EL (cell line): ENCODE measurements at places on chromosomes 16 and 17.

GRCh38 chr17:8022360-8023003 lies 16.4 kb upstream of the ALOX15B start:
- DNase-seq, result no peak

DNA sequence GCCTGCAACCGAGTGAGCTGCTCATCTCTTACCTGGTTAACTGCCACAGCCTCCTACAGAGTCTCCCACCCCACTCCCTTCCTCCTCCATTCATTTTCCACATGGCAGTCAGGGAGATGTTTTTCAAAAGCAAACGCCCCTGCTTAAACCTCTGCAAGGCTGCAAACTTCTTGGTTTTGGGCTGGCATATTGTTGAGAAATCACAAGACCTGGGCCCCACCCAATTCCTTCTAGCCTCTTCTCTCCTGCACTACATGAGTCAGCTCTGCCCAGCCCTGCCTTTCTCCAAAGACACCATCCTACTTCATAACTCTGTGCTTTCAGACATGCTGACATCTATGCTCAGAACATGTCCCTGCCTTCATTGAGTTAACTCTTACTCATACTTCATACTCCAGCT lies 136.1 kb downstream of the SPACA3 start:
- no peak for DNase-seq

- DNase-seq, result no peak
These were observed 9.9 kb downstream of the AHSP start for GRCh38 chr16:31537362-31538242.

DNA sequence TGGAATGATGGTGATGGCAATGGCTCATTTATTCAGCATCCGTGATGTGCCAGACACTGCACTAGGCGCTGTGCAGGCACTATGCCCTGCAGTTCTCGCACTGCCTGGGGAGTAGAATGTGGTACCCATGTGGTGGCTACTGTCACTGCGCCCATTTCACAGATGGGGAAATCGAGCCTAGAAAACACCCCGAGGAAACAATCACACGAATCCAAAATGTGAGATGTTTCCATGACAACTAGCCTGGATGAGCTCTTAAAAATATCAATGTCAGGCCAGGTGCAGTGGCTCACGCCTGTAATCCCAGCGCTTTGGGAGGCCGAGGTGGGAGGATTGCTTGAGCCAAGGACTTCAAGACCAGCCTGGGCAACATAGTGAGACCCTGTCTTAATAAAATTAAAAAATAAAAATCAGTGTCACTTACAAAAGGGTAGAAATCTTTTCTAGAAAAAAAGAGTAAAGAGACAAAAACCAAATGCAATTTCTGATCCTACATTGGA lies 57.9 kb upstream of the TNRC6A start:
- no peak for DNase-seq

DNA sequence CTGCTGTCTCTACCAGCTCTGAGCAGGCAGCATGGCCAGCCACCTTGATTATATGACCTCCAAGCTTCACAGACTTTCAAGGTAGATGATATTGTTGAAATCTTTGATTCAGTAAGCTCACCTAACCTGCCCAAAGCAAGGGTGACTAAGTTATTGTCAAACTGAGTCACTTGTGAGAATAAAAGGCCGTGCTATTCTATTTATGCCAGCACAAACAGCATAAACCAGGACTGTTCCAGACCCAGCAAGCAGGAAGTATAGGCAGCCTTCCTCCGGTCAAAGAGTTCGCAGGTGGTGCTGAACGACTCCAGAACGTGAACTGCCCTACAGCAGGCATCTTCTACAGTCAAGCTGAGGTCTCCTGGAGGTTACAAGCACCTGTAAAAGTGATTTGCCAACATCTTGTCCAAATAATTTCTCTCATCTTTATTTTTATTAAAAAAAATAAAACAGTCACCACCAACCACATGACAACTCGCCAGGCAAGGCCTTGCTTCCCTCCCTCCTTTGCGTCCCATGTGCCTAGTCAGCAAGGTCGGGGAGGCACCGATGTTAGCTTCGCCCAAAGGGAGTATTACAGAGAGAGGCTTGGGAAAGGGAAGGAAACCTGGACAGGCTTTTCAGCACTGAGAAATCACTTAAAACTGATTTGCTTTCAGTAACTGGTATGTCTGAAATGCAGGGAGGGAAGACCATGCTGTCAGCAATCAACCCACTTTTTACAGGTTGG lies 10.8 kb downstream of the ARL2BP start:
- no peak for DNase-seq

- DNase-seq, result no peak
These were observed 48.4 kb downstream of the RNF157 start for GRCh38 chr17:76191896-76192295.

DNA sequence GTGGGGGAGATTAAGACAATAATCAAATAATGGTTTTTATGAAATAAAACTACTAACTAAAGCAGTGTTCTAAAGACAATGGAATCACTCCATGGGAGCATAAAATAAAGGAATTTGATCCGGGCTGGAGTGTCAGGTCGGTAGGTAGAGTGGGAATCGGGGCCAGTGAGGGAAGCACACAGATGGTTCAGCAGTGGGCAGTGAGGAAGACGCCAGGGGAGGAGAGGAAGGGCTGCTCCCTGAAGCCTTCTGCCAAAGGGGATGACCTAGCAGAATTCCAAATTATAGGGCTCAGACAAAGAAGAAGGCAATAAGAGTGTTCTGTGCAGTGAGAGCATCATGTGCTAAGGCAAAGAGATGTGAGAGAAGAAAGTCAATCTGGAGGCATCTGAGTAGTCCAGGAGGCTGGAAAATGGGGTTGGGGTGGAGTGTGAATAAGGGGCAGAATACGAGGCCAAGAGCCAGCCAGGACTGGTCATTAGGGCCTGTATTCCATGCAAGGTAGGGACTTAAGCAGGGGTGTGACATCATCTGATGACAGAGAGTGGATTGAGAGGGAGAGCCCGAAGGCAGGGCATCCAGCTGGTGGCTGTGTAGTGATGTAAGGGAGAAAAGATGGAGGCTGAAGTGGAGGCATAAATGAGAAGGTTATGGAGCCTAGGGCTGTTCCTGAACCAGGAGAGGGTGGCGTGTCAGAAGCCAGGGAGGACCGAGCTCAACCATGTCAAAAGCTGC lies 137.6 kb downstream of the COPRS start:
- no peak for DNase-seq

DNA sequence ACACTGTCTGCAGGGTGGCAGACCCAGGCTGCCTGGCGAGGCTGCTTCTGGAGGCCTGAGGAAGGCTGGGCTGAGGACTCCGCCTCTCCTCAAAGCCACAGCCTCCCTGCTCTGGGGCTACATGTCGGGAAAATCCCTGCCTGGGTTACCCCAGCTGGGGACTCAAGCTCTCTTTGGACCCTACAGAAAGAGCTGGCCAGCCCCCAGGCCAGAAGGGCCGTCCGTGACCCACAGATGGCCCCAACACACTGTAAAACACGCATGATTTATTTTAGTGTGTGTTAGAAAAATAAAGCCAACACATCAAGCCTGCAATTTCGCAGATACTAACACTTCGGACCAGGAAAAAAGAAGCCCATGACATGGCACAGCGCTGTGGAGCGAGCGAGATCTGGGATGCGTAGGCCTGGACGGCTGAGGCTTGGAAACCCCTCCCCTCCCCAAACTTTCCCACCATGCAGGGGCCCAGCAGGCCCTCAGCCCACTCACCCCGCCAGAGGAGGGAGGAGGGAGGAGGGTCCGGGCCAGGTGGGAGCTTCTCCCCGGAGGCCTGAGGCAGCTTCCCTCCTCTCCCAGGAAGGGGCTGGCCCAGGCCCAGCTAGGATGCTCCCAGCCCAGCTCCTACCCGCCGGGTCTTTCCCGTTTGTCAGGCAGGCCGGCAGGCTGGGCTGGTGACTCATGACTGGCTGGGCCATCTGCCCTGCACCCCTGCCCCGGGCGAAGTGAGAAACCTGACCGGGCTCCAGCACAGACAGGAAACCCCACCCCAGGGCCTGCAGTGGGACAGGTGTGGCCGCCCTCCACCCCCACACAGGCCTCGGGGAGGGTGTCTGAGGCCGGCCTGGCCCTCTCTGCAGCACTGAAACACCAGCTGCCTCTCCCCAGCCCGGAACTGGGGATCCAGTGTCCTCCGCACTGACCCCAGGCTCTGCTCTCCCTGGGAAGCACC lies 34.1 kb upstream of the SLC38A10 start:
- peak; percentile 96 for DNase-seq

GRCh38 chr16:75589306-75589705 lies 23.1 kb downstream of the GABARAPL2 start:
- no peak for DNase-seq

DNA sequence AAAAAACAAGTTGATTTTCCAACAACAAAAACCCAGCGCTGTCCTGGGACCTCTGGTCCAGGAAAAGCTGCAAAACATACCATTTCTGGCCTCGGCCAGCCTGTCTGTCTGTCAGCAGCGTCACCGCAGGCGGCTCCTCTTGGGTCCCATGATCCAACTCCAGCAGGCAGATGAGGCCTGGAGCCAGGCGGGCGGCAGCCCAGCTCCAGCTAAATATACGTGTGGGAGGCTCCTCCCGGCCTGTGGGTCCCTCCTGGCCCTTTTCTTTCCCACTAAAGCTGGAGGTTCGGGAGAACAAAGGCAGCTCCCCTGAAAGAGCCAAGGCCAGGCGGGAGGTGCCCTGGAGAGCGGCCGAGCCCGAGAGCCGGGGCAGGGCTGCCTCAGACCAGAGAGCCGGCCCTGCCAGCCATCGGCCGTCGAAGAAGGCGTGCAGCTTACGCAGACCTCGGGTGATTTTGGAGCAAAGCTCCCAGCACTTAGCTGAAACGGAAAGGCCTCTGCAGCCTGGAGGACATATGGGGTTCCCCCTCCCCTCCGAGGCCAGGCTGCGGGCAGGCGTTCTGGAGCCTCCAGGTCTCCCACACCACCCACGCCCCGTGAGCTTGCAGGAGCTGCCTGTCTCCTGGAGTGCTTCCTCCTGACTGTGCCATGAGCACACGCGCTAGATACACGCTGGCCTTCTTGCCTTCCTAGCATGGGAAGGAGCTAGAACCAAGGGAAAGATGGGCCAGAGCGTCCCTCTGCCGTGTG lies 19.9 kb upstream of the JPH3 start:
- peak; percentile 75 for DNase-seq
